ENCODE measurements at places on chromosomes 3 and 15. TPM values are rescaled to one million over a fixed set of nuclear protein-coding genes. Genes with fewer than 3 reads are reported as not detected.

GRCh38 chr15:56281145-56281544 lies 37.5 kb upstream of the RFX7 start:
- H3K27me3 ChIP-seq, result no peaks in the 10 kb centered on the region
- H3K4me3 ChIP-seq, result no peak overlapping the region
- H3K4me1 ChIP-seq, result no peaks in the 10 kb centered on the region
- DNase-seq, result no peak

CLDN16 gene
- not detected for total RNA-seq

DNA sequence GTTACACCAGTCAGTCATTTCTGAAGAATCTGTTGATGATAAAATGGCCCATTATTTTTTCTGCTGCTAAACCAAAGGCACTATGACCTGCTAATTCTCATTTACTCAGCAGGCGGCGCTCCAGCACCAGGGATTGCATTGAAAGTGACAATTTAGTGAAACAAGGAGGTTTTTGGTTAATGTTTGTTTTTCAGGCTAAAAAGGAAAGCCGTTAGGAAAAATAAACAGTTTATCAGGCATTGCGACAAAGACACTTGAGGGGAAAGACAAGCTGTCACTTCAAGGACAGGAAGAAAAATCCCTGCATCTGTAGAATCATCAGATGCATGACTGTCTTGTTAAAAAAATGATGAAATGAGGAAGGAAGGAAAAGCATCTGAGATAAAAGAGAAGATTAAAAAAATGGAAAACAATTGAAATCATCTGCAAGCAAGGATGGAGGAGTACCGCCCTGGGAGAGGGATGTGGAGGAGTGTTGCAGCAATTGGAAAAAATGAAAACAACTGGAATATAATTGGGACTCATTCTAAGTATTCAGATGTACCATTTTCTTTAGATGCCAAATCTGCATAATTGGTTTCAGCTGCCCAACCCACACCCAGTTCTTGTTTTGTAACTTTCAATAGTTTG lies 54.0 kb downstream of the NR1D2 start:
- peaks cover 16% of the 10 kb centered on the region for H3K4me1 ChIP-seq
- H3K27me3 ChIP-seq, result no peaks in the 10 kb centered on the region
- DNase-seq, result peak; percentile 80
- no peak overlapping the region for H3K27ac ChIP-seq

DNA sequence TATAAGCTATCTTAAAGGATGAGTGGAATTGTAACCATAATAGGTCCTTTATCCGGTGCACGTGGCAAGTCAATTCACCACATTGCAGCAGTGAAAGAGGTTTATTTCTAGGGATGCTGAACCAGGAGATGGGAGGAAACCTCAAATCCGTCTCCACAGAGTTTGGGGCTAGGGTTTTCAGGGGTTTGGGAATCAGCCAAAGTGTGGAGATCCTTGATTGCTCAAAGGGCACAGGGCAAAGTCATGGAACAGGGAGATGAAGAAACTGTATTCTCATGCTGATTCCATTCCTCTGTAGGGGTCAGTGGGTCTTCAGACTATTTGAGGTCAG lies 7.2 kb upstream of the RAF1 start:
- H3K4me3 ChIP-seq, result no peak overlapping the region
- H3K27me3 ChIP-seq, result no peaks in the 10 kb centered on the region
- no peaks in the 10 kb centered on the region for H3K36me3 ChIP-seq
- no peak overlapping the region for H3K27ac ChIP-seq

PARP15 gene
- total RNA-seq, result 2.0 TPM

DNA sequence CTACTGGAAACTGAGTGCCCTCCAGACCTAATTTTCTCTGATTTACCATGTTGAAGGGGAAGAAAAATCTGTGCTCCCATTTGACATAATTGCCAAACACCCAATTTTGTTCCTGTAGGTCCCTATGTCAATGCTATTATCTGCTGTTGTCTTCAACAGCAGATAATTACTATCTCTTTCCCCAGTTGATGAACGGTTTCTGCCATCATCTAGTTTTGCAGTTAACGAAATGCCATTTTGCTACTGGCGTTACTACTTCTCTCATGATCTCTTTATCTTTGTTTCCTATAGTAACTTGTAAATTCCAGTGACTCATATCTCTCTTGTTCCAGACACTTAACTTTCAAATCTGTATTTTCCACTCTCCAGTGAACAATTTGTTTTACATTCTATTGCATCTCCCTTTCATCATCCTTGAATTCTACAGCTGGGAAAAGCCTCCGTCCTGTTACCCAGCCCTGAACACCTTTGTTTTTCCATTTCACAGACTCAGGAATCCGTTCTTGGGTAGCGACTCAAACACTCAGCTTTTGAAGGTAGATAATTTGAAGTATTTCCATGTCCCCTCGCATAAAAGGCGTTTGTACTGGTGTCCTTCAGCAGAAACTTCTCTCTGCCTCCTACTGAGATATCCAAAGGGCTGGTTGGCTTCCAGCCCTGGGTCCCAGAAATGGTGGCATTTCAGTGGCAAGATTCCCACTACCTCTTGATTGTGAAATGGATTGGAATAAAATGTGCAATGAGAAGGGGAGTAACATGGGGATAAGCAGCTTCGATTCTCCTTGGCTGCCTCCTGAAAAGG lies 111.7 kb downstream of the FOXB1 start:
- no peak overlapping the region for H3K27ac ChIP-seq
- H3K36me3 ChIP-seq, result no peaks in the 10 kb centered on the region
- H3K27me3 ChIP-seq, result peaks cover 6% of the 10 kb centered on the region

DPPA2 gene
- not detected for total RNA-seq

CASR gene
- total RNA-seq, result under 0.01 TPM

DNA sequence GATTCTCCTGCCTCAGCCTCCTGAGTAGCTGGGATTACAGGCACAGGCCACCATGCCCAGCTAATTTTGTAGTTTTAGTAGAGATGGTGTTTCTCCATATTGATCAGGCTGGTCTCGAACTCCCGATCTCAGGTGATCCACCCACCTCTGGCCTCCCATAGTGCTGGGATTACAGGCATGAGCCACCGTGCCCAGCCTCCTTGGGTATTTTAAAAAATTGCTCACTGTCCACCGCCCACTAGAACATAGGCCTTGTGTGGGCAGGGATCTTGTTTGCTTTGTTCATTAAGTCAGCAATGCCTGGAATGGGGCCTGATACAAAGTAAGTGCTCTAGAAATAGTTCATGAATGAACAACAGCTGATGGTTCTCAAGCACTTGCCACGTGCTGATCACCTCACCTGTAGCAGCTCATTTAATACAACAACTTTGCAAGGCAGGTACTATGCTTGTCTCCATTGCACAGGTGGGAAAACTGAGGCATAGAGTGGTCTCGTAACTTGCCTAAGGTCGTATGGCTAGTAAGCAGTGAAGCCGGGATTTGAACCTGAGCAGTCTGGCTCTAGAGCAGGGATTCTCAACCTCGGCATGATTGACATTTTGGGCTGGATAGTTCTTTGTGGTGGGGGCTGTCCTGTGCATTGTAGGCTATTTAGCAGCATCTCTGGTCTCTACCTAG lies 12.7 kb upstream of the CTSH start:
- H3K4me3 ChIP-seq, result no peak overlapping the region
- no peaks in the 10 kb centered on the region for H3K27me3 ChIP-seq
- DNase-seq, result no peak

CP gene
- 6.6 TPM for total RNA-seq

C3orf20 gene
- not detected for total RNA-seq

PPP1R14D gene
- total RNA-seq, result not detected

- no peak for DNase-seq
- peaks cover 4% of the 10 kb centered on the region for H3K36me3 ChIP-seq
- H3K4me3 ChIP-seq, result no peak overlapping the region
These were observed 31.4 kb downstream of the MAPK6 start for GRCh38 chr15:52050416-52050815.

SYNPR gene
- total RNA-seq, result 0.16 TPM

Data from sigmoid colon (tissue), 7 donors.